ENCODE measurements at places on chromosomes 6 and 20.

GRCh38 chr20:32634041-32634805 lies 39.5 kb downstream of the C20orf203 start:
- no peak for DNase-seq

DNA sequence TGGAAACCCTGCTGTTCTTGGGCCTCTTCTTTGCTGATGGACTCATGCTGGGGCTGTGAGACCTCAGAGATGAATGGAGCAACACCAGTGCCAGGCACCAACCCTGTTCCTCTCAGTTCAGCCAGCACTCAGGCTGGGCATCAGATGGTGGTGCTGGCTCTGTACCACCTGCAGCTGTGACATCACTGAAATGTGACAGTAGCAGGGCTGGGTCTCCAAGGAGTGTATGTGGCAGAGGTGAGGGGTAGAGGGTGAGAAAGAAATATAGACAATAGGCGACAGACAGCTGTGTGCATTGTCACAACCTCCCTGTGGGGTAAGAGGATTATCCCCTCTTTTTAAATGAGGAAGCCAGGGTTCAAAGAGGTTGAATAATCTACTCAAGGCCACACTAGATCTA lies at the start of gene TP53TG5:
Gene TP53TG5 (minus strand): TSS at position 135 of the 400 bp plus-strand sequence. CDS start 89 bp downstream, at position 46.
- no peak for DNase-seq

GRCh38 chr6:42313038-42313437 lies 95.4 kb upstream of the MRPS10 start:
- DNase-seq: no peak

- DNase-seq: no peak
These were observed 2.7 kb upstream of the TUBB2A start for GRCh38 chr6:3159805-3160781.

- DNase-seq: no peak
These were observed 93.0 kb downstream of the TBC1D7 start for GRCh38 chr6:13235339-13235738.

DNA sequence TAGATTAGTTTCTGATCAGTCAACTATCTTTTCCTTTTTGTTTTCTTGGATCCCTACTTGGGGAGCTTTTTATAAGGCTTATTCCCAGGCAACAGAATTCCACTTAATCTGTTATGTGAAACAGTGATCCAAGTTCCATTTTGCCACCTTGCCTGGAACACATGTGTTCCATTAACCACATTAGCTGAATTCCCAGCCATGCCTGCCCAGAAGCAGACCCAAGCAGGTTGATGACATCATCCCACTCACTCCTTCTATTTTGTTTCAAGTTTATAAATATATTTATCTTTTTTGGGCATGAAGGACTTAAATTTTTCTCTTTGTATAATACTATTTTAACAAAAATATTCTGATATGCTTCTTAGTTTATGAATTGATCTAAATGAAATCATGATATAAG lies 587.4 kb downstream of the GRIK2 start:
- DNase-seq: no peak

DNA sequence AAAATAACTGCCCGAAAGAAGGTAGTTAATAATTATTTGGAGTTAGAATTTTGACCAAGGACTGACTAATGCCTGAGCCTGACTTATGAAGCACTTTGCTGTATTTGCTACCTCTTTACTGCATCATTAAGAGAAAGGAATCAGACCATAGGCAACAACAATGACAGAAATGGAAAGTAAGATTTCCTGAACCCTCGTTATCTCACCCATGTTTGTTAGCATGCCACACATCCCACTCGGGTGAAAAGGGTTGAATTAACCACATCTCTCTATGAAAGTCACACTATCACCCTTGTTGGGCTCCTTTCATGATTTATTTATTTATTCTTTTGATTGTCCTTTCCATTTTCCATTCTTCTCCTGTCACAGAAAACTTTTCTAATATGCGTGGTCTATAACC lies 59.6 kb downstream of the OLIG3 start:
- DNase-seq: no peak

- no peak for DNase-seq
These were observed 155.5 kb downstream of the CDH4 start for GRCh38 chr20:61407561-61407960.

- no peak for DNase-seq
These were observed 117.0 kb downstream of the TFAP2A start for GRCh38 chr6:10297832-10298231.

- no peak for DNase-seq
These were observed 492.1 kb downstream of the MAFB start for GRCh38 chr20:40196846-40197436.

GRCh38 chr6:134675110-134676054 lies 274.5 kb downstream of the ALDH8A1 start:
- no peak for DNase-seq

DNA sequence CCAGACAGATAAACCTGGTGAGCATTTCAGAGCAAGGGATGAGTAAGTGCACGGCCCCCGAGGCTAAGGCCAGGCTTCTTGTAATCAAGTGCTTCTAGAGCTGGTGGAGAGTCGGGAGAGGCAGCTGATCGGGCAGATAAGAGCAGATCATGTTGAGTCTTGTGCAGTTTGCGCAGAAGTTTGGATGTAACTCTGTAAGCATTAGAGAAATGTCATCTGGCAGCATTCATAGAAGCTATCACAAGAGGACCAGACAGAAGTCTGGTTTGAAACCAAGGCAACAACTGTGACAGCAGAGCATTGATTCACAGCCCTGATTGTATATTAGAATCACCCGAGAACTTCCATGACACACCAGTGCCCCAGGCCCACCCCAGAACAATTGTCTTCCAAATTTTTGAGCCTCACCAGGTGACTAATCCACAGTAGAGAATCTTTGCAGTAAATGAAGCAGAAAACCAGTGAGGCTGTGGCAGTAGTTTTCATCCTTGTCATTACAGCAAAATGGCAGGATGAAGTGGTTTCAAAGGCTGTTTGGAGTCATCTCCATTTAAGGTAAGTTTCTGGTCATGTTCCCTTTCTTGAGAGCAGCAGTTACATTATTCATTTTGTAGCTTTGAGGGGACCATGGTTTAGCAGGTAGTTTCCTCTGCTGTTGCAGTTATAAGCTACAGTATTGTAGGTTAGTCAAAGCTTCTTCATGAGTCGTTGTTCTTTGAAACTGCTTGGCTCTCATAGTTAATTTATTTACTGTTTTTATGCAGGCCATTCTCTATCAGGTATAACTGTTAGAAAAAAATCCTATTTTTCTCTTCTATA lies 84.1 kb downstream of the RNF217 start:
- no peak for DNase-seq

All from bone marrow (tissue), 2 donors.